ENCODE measurements at places on chromosomes 7 and 10.
A peak's percentile ranks its signal among the peaks of the same experiment; 100 is the strongest.

DNA sequence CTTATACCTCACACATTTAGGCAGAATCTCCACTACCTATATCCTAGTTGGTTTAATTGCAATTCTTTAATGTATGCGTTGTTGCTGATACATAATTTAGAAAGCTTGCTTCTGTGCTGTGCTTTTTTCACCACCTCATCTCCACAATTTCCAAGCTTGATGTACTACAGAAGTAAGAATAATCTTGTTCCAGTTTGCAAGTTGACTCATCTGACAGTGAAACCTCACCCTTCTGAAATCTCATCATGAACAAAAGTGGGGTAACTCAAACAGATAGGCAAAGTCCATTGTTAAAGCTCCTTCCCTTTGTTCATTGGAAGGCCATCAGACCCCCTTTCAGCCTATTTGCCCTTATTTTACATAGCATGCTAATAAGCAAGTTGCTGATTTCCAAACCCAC lies 13.6 kb downstream of the EIF4EBP2 start:
- DNase-seq = no peak

- peak; percentile 77 for DNase-seq
Measured at GRCh38 chr7:90945104-90945787, 319.0 kb upstream of the FZD1 start.

DNA sequence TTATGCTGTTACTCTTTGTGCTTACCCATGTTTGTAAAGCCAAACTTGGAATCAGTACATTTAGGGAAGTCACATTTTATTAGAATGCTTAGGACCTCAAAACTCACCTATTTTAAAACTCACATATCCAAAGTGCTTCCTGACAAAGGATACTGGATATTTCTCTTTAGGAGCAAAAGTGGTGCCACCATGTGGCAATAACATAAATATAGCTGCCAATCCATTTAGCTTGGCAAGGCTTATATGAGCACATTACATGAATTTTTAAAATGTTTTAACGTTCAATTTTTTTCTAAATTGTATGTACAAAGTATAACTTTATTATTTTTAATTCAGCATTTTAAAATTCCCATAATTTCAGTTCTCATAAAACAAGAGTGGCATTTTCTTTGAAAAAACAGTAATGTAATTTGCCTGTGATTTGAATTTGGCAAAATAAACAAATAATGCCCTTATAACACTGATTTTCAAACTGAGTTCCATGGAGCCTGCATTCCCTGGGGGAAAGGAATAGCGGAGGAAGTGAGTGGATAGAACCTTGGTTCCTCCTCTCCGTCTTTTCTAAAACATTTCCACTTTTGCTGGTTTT lies 75.4 kb downstream of the HDAC9 start:
- peak; percentile 52 for DNase-seq

DNA sequence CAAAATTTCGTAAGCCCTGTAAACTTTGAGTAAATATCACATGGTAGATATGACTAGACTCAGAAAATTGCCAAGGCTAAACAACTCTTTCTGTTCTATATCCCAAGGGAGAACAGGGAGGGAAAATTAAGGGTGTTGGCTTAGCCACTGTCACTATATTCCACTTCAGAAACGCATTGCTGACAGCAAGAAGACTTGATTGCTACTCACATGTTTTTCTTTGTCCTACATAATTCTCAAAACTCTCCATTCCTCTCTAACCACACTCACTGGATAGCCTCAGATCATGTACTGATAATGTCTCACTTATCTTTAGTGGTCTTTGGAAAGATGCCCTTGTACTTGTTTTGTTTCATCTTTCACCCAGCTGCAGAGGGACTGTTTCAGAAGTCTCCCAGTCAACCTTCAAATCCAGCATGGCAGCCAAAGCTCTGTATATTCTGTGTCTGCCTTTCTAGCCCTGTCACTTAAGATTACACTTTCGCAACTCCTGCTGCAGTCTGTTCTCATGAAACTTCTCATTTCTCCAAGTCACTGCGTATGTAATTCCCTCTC lies 582.4 kb upstream of the FZD8 start:
- peak; percentile 42 for DNase-seq

DNA sequence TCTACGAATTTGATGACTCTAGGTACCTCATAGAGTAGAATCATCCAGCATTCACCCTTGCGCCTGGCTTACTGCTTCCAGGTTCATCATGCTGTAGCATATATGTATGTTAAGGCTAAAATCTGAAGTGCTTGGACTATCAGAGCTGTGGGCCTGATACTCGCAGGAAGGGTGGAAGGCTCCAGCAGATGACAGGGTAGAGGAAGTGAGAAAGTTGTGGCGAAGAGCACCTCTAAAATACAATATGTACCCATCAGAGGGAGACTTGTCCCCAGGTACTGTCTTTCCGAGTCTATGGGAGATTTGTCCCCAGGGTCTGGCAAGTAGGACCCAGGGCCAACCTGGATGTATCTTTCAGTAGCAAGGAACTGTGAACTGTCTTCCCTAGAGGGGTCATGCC lies 48.1 kb upstream of the PLEKHA1 start:
- DNase-seq = no peak

DNA sequence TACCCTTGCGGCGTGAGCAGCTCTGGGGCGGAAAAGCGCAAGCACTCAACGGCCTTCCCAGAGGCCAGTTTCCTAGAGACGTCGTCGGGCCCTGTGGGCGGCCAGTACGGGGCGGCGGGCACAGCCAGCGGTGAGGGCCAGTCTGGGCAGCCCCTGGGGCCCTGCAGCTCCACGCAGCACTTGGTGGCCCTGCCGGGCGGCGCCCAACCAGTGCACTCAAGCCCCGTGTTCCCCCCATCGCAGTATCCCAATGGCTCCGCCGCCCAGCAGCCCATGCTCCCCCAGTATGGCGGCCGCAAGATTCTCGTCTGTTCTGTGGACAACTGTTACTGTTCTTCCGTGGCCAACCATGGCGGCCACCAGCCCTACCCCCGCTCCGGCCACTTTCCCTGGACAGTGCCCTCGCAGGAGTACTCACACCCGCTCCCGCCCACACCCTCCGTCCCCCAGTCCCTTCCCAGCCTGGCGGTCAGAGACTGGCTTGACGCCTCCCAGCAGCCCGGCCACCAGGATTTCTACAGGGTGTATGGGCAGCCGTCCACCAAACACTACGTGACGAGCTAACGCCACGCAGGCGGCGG lies 12.6 kb downstream of the TRIM8 start:
- DNase-seq = no peak

- peak; percentile 38 for DNase-seq
Measured at GRCh38 chr7:28990200-28990960, 32.2 kb upstream of the TRIL start.

DNA sequence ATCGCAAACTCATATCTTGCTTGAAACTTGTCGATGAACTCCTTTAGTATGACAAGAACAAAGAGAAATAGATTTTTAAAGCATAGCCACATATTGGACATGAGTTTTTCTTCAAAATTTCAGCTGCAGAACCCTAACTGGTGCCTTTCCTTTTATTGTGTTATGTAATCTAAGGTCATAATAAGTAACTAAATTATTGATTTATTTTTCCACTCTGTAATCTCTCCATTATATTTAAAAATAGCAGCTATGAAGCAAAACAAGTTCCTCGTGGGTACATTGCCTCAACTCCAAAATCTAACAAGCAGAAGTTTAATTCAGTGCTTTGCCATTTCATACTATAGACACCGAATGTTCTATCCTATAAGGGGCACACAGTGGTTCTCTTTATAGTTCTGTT lies 159.2 kb upstream of the PRSS1 start:
- DNase-seq = no peak

GRCh38 chr7:50455658-50456057 lies 5.5 kb upstream of the FIGNL1 start:
- no peak for DNase-seq

- DNase-seq = no peak
Measured at GRCh38 chr10:44552726-44553125, 167.8 kb upstream of the CXCL12 start.
